ENCODE measurements at places on chromosomes 16 and 17.

DNA sequence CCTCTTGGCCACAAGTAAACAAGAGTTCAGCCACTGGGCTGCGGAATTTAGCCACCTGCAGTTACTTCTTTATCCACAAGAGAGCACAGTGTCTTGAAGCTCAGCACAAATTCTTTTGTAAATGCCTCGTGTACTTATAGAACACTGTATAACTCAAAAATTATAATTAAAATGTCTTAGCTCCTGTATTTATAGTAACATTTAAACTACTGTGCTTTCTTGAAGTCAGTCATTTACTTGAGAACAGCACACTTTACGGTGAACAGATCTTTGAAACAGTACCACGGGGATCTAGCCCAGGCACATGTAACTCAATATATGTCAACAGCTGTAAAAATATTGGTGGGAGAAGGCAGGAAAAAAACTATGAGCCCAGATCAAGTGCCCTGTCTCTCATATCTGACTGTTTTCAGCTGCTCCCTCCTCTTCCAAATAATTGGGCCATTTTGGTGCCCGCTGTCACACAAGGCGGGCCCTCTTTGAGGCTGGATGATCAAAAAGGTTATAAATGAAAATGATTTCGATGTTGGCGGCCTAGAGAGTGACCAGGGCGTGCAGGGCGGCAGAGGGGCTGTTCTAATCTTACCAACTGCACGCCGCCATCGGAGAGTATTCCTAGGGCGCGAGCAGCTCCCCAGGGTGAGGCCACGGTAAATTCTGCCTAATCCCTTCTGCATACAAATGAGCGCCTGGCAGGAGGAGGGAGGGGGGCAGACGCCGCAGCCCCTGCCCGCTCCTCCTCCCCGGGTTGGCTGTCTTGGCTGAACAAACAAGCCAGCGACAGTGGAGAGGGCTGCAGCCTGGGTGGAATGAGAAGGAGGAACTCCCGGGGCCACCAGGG is 183.2 kb downstream of the C16orf78 start:
- no peak for DNase-seq

GRCh38 chr16:79090966-79091365 is 509.6 kb downstream of the MAF start:
- no peak for DNase-seq

DNA sequence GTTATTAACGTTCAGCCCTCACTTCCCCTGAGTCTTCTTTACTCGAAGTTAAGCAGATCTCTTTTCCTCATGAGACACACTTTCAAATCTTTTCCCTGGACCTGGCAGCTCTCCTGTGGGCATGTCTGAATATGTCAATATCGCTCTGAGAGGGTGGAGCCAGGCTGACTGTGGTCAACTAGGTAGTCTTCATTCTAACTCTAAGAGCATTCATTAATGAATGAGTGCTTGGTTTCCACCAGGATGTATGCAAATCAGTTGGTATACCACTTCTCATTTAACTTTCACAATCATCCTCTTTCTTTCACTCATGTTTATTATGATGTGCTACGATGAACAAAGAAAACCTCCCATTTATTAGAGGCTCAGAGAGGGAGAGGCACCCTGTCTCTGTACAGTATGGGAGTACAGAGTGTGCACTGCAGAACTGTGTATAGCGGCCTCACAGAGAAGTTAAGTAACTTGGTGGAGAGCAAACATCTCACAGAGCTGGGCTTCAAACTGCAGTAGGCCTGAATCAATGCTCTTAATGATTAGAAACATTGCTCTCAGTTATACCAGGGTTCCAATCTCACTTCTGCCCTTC is 39.9 kb downstream of the OTOA start:
- DNase-seq, result no peak

GRCh38 chr16:85615852-85616606 is 2.9 kb downstream of the GSE1 start:
- DNase-seq, result peak; percentile 52

GRCh38 chr17:21119247-21119918 is 7.4 kb upstream of the DHRS7B start:
- DNase-seq, result peak; percentile 33
